ENCODE measurements at places on chromosomes 3 and 15. TPM values are rescaled to one million over a fixed set of nuclear protein-coding genes. Genes with fewer than 3 reads are reported as not detected.

KLF15 gene
- 0.65 TPM for total RNA-seq

DNA sequence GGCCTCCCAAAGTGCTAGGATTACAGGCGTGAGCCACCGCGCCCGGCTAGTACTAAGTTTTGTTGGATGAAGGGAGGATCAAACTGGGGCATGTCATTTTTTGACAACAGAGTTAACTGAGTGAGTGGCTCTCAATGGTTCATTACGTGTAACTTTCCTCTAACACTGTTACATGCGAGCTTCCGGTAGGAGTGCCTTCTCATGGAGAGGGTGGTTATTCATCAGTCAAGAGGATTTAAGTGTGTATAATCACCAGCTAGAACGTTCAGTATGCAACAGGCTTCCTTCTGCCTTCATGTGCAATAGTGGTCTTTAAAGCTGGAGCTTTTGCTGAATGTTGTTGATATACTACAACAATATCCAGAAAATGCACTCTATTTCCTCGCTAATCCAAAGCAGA lies 19.1 kb upstream of the GOLGA8A start:
- H3K4me3 ChIP-seq = no peak overlapping the region
- no peaks in the 10 kb centered on the region for H3K27me3 ChIP-seq
- H3K36me3 ChIP-seq = no peaks in the 10 kb centered on the region
- H3K27ac ChIP-seq = no peak overlapping the region

- no peak for DNase-seq
- peaks cover 6% of the 10 kb centered on the region for H3K4me1 ChIP-seq
- H3K36me3 ChIP-seq = no peaks in the 10 kb centered on the region
- no peak overlapping the region for H3K27ac ChIP-seq
- H3K4me3 ChIP-seq = no peak overlapping the region
Observed at GRCh38 chr15:99547517-99547916, 18.3 kb upstream of the MEF2A start.

DNA sequence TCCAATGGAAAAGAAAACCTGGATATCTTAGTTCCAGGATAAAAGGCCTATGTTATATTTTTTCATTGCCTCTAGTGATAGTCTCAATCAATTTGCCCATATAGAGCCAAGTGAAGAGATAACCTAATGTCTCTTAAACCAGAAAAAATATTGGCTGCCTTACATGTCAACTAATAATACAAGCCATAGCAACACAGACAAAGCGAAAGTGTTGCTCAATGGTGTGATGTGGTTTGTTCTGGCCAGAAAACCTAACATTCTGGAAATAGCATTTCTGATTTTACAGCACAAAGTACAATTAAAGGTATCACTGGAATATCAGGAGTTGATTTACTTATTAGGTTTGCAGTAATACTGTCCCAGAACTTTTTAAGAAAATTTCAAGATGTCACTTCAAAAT lies 101.5 kb downstream of the ATP8B4 start:
- H3K36me3 ChIP-seq = no peaks in the 10 kb centered on the region
- H3K27ac ChIP-seq = no peak overlapping the region
- H3K4me1 ChIP-seq = no peaks in the 10 kb centered on the region
- DNase-seq = no peak
- H3K4me3 ChIP-seq = no peak overlapping the region
- no peaks in the 10 kb centered on the region for H3K27me3 ChIP-seq
